PC-9 (cell line): ENCODE measurements at places on chromosomes 7 and 10. TPM values are rescaled to one million over a fixed set of nuclear protein-coding genes. Genes with fewer than 3 reads are reported as not detected.

The CFAP58 gene
- total RNA-seq, result 0.15 and 0.31 TPM in 2 replicates

The FAM237B gene
- total RNA-seq, result not detected in 2 replicates

GRCh38 chr7:132609906-132610520 lies 33.7 kb upstream of the PLXNA4 start:
- H3K4me3 ChIP-seq, result no peak overlapping the region
- H3K27me3 ChIP-seq, result peaks cover 62% of the 10 kb centered on the region
- no peak for DNase-seq
- no peaks in the 10 kb centered on the region for H3K36me3 ChIP-seq
- H3K4me1 ChIP-seq, result no peaks in the 10 kb centered on the region

- no peak overlapping the region for H3K27ac ChIP-seq
- no peaks in the 10 kb centered on the region for H3K4me1 ChIP-seq
- DNase-seq, result no peak
- no peaks in the 10 kb centered on the region for H3K36me3 ChIP-seq
Measured at GRCh38 chr10:96743988-96744585, 23.8 kb upstream of the PIK3AP1 start.

- DNase-seq, result no peak
- no peak overlapping the region for H3K4me3 ChIP-seq
- no peaks in the 10 kb centered on the region for H3K36me3 ChIP-seq
- H3K27ac ChIP-seq, result no peak overlapping the region
Measured at GRCh38 chr7:78691584-78691983, 761.9 kb downstream of the MAGI2 start.

GRCh38 chr10:25097669-25098411 lies 77.0 kb upstream of the GPR158 start:
- no peaks in the 10 kb centered on the region for H3K27me3 ChIP-seq
- H3K4me3 ChIP-seq, result no peak overlapping the region
- H3K27ac ChIP-seq, result no peak overlapping the region
- no peaks in the 10 kb centered on the region for H3K36me3 ChIP-seq
- no peaks in the 10 kb centered on the region for H3K4me1 ChIP-seq
- no peak for DNase-seq

DNA sequence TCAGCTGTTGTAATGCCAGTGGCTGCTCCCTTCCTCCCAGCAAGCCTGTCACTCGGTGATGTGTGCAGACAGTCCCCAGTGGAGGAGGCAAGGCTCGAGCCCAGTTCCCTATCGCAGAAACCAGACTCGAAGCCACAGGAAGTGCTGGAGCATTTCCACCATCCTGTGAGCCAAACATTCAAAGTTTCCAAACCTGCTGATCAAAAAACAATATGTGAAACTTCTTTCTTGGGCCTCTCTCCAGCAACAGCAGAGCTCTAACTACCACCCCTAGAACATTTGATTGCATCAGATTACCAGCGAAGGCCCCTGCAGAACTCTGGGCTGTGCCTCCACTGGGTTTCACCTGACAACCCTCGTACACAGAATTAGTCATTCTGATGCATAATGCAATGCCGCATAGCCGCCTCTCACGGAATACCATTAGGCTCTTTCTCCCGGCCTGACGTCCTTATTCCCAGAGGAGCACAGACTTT lies 94.0 kb downstream of the ELMO1 start:
- DNase-seq, result no peak
- no peaks in the 10 kb centered on the region for H3K4me1 ChIP-seq

DNA sequence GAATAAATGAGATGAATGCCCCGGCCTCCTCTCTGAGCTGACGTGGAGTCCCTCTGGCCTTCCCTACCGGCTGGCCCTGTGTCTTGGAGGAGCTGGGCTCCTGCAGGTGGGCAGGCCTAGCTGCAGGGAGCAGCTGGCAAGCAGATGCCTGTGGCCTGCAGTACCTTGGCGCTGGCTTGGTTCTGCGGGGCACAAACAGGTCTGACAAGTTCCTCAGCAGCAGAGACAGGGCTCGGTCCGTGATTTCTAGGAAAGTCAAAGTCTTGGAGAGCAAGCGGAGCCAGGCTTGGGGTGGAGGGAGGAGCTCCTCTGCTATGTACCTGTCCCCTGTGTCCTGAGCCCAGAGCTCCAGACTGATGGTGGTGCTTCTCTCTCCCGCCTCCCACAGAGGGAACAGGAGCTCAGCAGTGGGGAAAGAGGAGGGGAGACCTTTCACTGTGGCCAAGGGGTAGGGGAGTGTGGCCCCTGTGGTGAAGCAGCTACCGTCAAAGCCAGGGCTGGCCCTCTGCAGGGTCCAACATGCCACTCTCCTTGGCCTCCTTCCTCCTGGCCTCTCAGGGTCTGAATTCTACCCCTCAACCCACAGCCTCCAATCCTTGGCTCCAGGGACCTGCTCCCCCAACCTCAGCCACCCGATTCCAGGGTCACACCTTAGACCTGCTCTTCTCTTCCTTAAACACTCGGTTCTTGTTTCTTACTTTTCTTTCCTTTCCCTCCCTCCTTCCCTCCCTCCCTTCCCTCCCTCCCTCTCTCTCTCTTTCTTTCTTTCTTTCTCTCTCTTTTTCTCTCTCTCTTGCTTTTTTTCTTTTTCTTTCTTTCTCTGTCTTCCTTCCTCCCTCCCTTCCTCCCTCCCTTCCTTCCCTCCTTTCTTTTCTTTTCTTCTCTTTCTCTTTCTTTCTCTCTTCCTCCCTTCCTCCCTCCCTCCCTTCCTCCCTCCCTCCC lies 20.1 kb downstream of the MYL10 start:
- peaks cover 12% of the 10 kb centered on the region for H3K4me1 ChIP-seq
- no peaks in the 10 kb centered on the region for H3K27me3 ChIP-seq
- no peak overlapping the region for H3K4me3 ChIP-seq
- H3K27ac ChIP-seq, result no peak overlapping the region
- H3K36me3 ChIP-seq, result no peaks in the 10 kb centered on the region

The NHLRC2 gene
- 22.5 and 22.8 TPM in 2 replicates for total RNA-seq

DNA sequence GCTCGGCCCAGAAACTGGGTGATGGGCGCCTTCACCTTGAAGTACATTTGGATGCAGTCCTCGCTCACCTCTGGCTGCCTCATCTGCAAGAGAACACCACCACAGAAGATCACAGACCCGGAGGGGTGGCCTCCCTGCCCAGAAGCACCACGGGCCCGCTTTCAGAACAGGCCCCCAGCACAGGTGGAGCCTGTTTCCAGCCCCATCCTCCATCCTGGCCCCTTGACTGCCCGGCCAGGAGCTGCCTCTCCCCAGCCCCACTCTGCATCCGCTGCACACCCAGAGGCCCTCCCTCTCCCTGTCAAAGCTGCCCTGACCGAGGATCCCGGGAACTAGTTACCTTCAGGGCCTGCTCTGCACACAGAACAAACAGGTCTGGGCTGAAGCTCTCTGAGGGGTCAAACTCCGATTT lies 724 bp downstream of the CFAP46 start:
- no peak overlapping the region for H3K27ac ChIP-seq
- no peak for DNase-seq
- no peaks in the 10 kb centered on the region for H3K36me3 ChIP-seq
- peaks cover 31% of the 10 kb centered on the region for H3K27me3 ChIP-seq
- no peak overlapping the region for H3K4me3 ChIP-seq
- no peaks in the 10 kb centered on the region for H3K4me1 ChIP-seq

GRCh38 chr7:22138106-22138505 lies 192.4 kb upstream of the CDCA7L start:
- H3K27ac ChIP-seq, result no peak overlapping the region
- H3K4me3 ChIP-seq, result no peak overlapping the region
- H3K36me3 ChIP-seq, result no peaks in the 10 kb centered on the region
- no peaks in the 10 kb centered on the region for H3K4me1 ChIP-seq

The SVOPL gene
- 0.70 and 1.0 TPM in 2 replicates for total RNA-seq

DNA sequence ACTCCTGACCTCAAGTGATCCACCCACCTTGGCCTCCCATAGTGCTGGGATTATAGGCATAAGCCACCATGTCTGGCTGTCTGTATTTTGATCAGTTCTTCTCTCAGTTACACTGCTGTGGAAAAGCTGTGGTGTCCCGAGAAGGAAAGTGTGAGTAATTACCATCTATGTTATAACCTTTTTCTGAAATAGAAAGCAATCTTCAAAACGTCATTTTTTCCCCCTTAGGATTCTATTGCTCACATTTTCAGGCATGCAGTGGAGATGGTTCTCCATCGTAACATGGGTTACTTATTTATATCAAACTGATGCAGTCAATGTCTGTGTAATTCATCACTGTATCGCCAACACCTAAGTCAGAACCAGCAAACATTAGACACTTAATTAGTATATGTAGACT lies 103.5 kb upstream of the FAM3C start:
- no peaks in the 10 kb centered on the region for H3K36me3 ChIP-seq
- no peak for DNase-seq
- no peaks in the 10 kb centered on the region for H3K27me3 ChIP-seq
- no peak overlapping the region for H3K4me3 ChIP-seq
- no peak overlapping the region for H3K27ac ChIP-seq

DNA sequence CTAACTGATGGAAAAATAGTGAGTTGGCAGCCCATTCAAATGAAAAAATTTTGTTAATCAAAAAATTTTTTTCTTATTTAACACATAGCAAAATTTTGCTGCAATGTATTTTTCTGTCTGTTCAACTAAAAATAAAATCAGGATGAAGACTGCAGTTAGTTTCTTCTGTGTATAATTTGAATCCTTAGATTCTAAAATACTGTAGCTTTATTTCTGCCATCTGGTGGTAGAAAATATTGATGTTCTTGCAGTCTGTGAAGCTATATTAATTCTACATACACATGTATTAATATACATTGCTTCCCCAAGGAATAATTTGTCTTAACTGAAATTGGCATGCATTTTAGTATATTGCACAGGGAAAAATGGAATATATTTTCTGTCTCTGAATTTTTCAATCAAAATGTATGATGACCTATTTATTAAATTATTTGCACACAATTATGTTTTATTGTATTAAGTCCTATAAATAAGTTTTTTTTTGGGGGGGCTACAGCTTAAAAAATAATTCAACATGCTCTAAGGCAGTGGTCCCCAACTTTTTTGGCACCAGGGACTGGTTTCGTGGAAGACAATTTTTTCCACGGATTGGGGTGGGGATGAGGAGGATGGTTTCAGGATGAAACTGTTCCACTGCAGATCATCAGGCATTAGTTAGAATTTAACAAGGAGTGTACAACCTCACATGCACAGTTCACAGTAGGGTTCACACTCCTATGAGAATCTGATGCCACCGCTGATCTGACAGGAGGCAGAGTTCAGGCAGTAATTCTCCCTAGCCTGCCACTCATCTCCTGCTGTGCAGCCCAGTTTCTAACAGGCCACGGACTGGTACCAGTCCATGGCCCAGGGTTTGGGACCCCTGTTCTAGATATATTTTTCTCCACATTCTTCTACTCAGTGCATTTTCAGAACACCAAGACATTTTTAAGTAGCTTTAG lies 119.4 kb downstream of the GNAT3 start:
- no peak for DNase-seq
- no peaks in the 10 kb centered on the region for H3K4me1 ChIP-seq
- H3K27me3 ChIP-seq, result no peaks in the 10 kb centered on the region
- H3K27ac ChIP-seq, result no peak overlapping the region

The AGAP4 gene
- 24.2 and 31.4 TPM in 2 replicates for total RNA-seq
